ENCODE measurements at places on chromosomes 5 and 9. TPM values are rescaled to one million over a fixed set of nuclear protein-coding genes. Genes with fewer than 3 reads are reported as not detected.

Gene HDHD3
- 18.5 TPM for total RNA-seq

Gene PCA3
- not detected for total RNA-seq

Gene SLCO6A1
- not detected for total RNA-seq

DNA sequence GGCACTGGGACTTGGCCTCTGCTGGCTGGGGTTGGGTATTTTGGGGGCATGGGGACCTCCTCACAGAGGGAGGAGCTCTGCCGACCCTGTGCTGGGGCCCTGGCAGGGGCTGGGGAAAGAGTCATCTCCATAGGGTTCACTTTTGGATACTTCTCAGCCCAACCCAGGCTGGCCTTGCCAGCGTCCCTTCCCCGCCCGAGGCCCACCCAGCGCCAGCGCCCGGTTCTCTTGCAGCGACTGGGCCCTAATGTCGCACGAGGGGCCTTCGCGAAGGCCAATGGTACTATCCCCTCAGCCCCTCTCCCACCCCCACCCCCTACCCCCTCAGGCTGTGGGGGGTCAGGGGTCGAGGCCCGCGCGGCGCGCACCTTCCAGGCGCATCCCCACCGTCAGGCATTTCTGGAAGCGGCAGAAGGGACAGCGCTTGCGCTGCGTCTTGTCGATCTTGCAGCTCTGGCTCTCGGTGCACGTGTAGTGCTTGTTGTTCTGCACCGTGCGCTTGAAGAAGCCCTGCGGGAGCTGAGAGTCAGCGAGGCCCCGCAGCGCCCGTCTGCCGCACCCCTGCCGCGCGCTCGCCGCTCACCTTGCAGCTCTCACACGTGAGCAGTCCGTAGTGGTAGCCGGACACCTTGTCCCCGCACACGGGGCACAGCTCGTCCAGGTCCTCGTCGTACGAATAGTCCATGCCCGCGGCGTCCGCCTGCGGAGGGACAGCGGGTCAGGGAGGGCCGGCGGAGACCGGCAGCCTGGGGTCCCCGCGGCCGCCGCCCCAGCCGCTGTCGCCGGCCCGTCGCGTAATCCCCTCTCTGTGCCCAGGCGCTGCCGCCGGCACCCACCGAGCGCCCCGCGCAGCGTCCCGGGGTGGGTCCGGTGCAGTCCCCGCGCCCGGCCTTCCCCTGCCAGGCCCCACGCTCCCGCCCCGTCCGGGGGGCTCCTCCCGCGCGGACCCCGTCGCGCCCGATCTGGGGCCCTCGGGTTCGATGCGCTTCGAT lies 4.2 kb downstream of the NR5A1 start:
- no peak for DNase-seq

- DNase-seq = peak; percentile 8
These were observed 77.6 kb upstream of the TMC1 start for GRCh38 chr9:72443855-72444254.

DNA sequence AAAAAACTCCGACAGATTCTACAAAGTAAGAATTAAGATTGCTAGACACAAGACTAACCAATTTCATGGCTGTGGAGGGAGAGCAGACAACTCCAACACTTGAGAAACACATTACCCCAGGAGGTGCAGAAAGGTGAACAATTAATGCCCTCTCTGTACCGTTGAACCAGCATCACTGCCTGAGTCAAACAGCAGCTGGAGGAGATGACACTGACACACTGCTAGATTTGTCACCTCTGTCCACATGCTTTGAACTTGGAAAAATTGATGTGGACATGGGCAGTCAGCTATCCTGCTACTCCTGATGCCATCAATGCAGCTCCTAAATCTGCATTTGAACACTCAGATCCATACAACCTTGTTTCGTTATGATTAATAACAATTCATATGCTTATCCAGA lies 51.7 kb downstream of the GPBP1 start:
- DNase-seq = no peak

DNA sequence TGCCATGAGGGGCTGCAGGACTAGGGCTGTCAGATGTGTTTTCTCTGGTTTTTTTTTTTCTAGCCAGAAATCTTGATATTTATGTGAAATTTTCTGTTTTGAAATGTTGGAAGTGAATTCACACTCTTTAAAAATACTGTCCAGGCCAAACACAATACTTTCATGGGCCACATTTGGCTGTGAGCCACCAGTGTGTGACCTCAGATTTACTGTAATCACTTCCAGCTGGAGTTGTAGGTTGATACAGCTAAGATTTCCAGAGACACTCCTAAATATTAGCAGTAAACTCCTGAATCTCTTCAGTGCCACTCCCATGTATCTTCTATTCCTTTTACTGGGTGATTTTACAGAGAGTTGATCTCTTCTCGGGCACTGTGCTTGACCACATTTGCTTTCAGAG lies 92.2 kb upstream of the CKMT2 start:
- no peak for DNase-seq

DNA sequence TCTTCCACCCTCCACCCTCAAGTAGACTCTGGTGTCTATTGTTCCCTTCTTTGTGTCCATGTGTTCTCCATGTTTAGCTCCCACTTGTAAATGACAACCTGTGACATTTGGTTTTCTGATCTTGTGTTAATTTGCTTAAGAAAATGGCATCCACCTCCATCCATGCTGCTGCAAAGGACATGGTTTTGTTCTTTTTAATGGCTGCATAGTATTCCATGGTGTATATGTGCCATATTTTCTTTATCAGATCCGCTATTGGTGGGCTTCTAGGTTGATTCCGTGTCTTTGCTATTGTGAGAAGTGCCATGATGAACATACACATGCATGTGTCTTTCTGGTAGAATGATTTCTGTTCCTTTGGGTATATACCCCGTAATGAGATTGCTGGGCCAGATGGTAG lies 163.4 kb upstream of the ITGA1 start:
- no peak for DNase-seq

GRCh38 chr9:131258698-131259431 lies 17.4 kb downstream of the FAM78A start:
- no peak for DNase-seq

DNA sequence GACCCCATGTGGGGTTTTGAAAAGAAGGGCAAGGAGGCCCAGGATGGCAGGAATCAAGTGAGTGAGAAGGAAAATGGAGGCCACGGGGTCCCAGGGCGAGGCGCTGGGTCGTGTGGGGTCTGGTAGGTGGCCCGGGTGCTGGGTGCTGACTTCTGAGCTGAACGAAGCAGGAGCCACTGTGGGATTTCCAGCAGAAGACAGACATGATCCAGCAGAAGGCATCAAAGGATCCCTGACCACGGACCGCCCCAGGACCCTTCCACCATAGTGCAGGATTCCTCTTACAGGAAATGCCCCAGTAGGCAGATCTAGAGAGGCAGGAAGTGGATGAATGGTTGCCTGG lies 106.7 kb downstream of the ADAMTS2 start:
- no peak for DNase-seq

- DNase-seq = no peak
These were observed 17.2 kb upstream of the DIRAS2 start for GRCh38 chr9:90659650-90660364.

DNA sequence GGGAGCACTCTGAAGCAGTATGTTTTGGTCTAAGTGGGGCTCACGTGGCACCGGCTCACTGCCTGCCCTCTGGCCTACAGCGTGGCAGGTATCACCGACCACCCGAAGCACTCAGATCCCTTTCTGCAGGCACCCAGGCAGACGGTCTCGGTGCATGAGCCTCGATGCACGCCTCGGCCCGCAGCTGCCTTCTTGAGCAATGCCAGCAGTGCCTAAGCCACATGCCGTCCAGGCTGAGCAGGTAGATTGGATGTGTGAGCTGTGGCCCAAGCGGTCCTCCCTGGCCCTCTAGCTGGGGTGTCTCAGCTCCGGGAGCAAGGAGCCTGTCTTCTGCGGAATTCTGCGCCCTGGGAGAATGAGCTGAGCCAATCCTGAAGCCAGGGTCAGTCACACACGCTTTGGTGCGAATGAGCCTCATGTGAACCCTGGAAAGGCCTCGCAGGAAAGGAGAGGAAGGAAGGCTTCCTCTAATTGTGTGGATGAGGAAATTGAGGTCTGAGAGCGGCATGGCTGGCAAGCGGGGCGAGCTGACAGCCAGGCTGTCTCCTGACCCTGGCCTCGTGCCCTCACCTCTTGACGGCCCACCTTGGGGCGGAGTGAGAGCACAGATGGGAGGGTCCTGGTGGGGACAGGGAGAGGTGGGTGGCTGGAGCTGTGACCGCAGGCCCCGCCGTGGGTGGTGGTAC lies 14.4 kb downstream of the RXRA start:
- DNase-seq = no peak

- no peak for DNase-seq
These were observed 212.9 kb downstream of the SPATA31A6 start for GRCh38 chr9:42396318-42396717.

DNA sequence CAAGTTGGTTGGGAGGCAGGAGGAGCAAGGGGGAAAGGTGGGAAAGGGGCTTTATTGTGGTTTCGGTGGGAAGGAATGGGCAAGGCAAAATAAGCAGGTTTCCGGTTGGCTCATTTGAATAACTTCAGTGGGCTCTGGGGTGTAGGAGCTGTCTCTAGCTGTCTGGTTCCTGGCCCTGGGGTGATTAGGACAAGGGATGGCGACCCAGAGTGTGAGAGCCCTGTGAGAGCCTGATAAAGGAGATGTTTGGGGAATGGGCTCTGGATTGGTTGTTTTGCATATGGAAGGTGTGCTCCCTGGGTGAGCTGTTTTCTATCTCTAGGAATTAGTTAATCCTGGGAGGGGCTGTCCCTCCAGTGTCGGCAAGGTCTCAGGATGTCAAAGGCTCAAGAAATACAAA lies 15.4 kb downstream of the ANKRD34B start:
- no peak for DNase-seq

DNA sequence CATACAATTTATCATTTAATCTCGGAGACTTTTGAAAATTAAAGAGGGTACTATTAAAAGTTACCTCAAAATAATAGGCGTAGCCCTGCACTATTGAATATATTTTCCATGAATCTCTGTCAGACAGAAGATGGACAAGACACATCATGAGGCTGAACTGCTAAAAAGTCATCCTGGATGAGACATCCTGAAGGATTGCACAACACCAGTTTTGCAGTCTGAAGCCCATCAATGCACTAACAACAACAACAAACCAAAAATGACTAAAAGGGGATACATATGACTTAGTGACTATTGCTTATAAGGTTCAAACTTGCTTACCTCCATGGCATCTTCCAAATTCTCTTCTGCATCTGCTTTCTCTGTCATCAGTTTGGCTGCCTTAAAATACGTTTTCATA lies 15.7 kb downstream of the LMBRD2 start:
- DNase-seq = no peak

DNA sequence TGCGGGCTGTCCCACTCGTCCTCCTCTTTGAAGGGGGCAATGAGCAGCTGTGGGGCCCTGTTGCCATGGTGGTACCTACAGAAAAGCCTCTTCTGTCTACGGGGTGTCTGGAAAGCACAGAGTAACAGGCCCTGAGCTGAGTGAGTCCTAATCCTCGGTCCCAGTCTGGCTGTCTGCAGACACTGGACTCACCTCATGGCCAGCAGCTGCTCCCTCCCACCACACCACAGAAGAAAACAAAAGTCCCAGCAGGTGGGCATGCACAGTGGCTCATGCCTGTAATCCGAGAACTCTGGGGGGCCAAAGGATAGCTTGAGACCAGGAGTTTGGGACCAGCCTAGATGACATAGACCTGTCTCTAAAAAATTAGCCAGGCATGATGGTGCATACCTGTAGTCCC lies 19.9 kb downstream of the P4HA2 start:
- DNase-seq = no peak

GRCh38 chr5:16784843-16785791 lies 151.0 kb downstream of the MYO10 start:
- DNase-seq = no peak
